Germinal center (tissue), 1 donor: ENCODE measurements at places on chromosomes 4 and X.

GRCh38 chrX:48487362-48487798 lies 11.4 kb downstream of the FTSJ1 start:
- DNase-seq, result no peak

GRCh38 chr4:125315576-125316400 lies 1.0 kb downstream of the FAT4 start:
- peak; percentile 3 for DNase-seq

DNA sequence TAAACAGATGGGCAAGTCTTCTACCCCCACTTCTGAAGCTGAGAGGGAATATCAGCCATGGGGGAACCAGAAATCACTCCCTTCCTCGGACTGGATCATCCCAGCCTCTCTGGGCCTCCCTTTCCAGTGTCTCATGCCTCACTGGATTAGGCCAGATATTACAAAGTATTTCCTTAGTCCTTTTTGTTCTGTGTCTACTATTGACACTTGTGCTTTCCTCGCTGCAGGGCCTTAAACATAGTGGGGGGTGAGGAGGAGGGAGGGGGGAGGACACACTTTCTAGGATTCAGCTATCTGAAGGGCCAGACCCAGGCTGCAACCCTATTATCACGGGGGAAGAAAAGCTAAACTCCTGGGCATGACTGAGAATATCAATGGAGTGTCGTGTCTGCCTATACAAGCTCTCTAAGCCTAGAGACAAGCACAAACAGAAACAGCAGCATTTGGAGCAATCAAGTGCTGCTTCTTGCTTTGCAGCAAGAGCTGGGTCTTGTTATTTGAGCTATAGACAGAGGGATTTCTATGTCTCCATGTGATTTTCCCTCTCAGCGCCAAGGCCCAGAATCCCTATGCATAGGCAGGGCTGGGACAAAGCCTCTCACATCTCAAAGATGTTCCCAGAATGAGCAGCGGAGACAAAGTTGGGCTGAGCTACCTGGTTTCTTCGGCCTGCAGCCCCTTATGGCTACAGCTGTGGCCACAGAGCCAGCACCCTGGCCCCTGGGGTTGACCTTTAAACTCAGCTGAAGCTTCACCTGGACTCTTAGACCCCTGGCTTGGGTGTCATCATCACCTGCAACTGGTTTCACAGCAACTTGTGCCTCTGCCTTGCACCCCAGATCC lies 20.2 kb downstream of the PJA1 start:
- no peak for DNase-seq

DNA sequence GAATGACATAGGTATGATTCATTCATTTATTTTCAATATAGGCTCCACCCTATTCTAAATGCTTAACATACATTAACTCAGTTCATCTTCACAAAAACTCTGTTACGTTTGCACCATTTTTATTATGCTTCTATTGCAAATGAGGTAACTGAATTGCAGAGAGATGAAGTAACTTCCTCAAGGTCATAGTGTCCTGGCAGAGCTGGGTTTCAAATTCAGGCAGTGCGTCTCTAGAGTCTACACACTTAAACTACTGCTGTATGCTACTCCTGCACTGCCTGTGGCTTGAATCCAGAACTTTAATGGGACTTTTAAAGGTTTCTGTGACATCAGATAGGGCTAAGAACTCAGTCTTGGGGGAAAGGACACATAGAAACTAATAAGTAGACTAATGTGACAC lies 413.4 kb downstream of the UBE2NL start:
- DNase-seq, result no peak

DNA sequence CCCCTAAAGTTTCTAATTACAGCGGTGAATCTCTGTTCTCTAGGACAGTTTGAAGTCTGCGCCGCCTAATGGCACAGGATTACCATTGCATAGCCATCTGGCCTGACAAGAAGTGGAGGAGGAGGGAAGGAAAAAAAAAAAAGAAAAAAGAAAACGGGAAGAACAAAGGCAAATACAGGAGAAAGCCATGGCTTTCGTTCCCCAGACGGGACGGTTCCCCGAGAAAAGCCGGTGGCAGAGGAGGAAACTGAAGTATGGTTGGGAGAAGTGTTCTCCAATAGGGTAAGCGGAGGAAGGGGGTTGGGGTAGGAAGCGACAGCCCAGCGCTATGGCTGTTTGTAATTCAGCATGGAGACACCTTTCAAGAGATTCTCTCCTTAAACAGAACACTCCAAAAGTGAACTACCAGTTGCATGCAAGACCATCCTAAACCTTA lies 80.8 kb downstream of the HMGN5 start:
- DNase-seq, result peak; percentile 3

DNA sequence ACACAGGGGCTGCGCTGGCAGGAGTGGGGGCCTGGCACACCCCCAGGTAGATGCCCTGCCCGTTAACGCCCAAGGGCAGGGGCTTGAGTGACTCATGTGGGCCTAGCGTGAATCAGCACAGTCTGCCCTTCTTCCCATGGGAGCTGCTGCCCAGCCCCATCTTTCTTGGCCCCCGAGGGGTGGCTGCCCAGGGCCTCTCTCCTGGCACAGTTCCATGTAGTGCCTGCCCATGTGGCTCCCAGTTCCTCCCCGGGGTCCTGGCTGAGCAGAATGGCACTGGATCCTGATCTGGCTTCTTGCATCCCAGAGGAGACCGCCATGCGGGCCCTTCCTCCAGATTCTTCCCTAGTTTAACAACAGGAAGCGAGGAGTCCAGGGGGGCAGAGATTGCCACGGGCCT lies 2.1 kb upstream of the AVPR2 start:
- DNase-seq, result no peak

DNA sequence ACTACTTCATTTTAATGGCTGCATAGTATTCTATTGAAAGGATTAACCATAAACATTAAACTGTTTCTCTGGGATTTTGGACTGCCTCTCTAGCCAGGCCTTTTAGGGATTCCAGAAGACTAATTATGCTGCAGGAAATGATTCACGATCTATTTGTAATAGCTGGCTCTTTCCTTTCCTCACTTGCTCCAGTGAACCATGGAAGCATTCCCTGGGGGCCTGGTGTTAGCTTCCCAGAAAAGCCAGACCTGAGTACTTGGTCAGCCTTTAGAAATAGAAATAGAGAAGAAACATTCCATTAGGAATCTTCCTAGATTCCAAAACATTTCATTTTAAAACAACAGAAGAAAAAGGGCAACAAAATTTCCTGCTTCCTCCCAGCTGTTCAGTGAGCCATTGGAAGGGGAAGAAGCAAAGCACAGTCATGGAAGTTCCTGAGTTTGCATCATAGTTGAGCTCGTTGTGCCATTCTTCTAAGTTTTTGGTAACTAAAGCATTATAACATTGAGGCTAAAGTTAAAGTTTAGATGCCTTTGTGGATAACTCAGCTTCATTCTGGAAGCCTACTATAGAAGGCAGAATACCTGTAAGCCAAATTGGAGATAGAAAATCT lies 83.5 kb downstream of the NPNT start:
- no peak for DNase-seq

DNA sequence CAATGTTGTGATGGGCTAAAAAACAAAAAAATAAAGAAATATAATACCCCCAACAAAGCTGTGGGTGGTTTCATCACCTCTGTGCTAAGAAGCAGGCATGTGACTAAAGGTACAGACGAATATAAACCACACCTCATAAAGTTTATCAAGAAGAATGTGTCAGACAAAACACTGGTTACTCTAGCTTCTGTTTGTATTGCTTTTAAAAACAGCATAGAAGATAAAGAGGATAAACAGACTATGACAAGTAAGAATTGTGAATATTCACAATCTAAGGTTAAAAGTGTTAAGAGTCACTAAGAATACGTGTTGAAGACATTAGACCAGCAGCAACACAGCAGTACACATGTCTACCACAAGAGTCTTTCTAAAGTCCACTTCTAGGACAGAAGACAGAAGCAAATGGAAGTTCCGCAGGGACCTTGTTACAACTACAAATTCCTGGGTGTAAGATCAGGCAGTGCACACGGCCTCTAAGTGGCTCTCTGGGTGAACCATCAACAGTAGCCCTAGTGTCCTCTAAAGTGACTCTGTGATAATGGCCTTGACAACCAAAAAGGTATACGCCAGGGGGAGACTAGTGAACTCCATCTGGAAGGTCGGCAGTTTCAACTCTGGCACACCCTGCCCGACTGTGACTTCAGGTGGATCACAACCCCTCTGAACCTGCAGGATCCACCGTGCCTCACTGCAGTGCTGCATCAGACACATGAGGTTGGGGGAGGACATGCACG lies 8.3 kb upstream of the FGFBP2 start:
- no peak for DNase-seq

GRCh38 chr4:7902101-7902553 lies 37.5 kb downstream of the AFAP1 start:
- DNase-seq, result no peak

GRCh38 chr4:126440297-126440696 lies 1125.5 kb downstream of the FAT4 start:
- no peak for DNase-seq

GRCh38 chr4:13980317-13981310 lies 353.1 kb upstream of the BOD1L1 start:
- DNase-seq, result no peak

- no peak for DNase-seq
These were observed 203.2 kb upstream of the PSAPL1 start for GRCh38 chr4:7637971-7638370.

DNA sequence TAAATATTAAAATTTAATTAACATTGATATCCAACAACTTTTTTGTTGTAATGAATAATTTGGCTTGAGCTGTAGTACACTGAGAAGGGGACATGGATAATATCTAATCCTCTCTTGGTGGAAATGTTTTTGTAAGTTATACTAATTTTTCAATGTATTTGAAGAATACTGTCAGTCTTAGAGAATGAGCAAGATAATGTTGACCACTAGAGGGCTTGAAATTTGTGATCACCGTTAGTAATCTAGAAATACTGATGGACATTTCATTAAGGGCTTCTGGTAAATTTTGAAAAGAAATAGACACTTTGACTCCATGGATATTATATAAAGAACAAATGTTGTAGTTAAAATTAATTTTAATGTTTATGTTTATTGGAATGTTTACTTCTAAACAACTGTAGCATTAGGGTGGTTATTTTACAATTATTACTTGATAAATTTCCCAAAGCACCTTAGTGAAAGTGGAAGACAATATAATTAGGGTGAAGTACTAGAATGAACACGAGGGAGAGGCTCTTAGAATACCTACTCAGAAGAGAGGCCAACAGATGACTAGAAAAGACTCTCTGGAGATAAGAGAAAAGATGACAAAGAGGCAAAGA lies 20.0 kb upstream of the CAMK2D start:
- peak; percentile 19 for DNase-seq

- no peak for DNase-seq
These were observed 502.5 kb downstream of the GRXCR1 start for GRCh38 chr4:43394976-43395375.

GRCh38 chrX:136192839-136193414 lies 45.6 kb downstream of the FHL1 start:
- DNase-seq, result no peak

DNA sequence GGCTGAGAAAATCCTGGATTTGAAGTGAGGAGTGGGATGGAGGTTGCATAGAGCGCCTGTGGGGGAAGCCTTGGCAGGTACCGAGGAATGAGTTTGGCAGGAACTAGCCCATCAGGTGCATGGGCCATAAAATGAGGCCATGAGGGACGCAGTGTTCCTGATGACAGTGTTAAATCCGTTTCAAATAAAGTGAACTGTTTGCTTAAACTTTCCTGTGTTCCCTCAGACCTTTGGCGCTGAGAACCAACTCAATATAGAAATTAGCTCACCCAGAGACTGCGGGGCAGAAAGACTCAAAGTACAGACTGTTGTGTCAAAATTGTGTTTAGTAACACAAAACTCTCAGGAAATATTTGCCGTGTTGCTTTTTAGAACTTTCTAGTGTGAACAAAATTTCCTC lies 250.0 kb upstream of the NR3C2 start:
- DNase-seq, result no peak

DNA sequence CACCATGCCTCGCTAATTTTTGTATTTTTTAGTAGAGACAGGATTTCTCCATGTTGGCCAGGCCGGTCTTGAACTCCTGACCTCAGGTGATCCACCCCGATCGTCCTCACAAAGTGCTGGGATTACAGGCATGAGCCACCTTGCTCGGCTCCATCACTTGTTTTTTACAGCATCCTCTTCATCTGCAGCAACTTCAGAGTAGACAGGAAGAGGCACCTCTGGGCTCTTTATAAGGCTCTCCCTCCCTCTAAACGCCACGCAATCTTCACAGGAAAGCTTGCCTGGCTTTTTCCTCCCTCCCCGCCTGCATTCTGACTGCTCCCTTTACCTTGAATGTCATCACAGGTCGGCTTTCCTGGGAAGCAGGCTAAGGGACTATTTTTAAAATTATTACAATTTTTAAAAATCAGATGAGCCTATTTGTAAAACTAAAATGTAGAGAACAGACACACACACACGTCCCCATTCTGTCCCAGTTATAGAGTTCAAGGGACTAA lies 111.5 kb upstream of the LDB2 start:
- no peak for DNase-seq

GRCh38 chr4:151573474-151573873 lies 164.5 kb downstream of the FHIP1A start:
- no peak for DNase-seq

GRCh38 chrX:155592331-155592730 lies 20.4 kb downstream of the TMLHE start:
- no peak for DNase-seq

GRCh38 chrX:154602226-154602625 lies 16.9 kb downstream of the CTAG1B start:
- no peak for DNase-seq

GRCh38 chrX:1502241-1502640 lies 34.7 kb downstream of the P2RY8 start:
- peak; percentile 89 for DNase-seq

DNA sequence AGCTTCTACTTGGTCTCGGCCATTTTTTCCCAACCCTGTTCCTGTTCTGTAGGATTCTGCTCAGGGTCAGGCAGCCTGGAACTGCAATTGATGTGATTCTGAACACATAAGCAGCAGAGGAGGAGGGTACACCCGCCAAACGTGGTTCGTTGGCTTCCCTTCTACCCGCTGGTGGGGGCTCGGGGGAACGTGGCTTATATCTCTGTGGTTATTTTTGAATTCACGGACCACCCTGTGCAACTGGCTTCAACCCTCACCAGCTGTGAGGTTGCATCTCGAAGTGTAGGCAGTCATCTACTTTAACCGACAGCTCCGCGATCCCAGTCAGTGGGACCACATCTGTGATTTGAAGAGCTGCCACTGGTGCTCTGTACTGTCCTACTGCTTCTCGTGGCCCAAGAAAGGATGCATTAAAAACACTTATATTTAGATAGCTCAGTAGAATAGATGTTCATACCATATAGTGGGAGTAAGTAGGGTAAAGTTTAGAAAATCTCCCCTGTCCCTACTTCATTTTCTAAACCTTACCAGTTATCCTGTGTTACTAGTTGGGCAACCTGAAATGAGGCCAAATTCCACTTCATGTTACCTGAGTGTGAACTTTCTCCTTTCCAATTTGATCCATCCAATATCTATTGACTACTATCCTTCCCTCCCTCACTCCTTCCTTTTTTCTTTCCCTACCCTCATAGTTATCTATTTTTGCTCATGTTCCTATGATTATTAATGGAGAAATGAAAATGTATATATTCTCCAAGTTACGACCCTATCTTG lies 80.4 kb upstream of the BCOR start:
- DNase-seq, result no peak
